ENCODE measurements at places on chromosomes 3 and 15.

DNA sequence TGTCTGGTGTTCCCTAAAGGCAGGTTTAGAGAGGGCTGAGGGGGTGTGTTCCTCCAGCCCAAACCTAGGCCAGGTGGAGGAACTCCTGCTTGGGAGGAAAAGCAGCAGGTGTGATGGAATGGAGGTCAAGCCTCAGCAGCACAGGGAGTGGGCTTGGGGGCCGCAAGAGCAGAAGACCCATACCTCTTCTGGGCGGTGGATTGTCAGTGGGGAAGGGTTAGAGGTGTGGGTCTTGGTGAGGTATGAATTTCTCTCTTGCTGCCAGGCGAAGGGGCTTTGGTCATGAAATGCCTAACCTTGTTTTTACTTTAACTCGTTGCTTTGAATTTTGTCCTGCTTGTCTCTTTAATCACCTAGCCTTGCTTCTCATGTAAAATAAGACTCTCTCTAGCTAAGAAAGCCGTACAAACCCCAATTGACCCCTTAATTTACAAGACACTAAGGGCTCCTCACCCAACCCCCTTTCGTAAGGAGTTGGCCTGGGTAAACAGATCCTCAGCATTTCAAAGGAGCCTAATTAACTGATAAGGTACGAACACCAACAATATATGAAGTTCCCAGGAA is 38.9 kb downstream of the DHX30 start:
- DNase-seq = no peak

DNA sequence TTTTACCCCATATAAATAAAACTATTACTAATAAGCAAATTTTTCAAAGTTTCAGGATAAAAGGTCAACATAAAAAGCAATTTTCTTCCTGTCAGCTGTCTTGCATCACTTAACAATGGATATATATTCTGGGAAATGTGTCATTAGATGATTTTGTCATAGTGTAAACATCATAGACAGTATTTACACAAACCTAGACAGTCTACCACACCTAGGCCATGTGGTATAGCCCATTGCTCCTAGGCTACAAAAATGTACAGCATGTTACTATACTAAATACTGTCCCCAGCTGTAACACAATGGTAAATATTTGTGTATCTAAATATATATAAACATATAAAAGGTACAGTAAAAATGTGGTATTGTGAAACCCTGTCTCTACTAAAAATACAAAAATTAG is 156.7 kb downstream of the ANO10 start:
- DNase-seq = peak; percentile 15

- DNase-seq = no peak
Observed at GRCh38 chr3:107384907-107385306, 7.7 kb downstream of the CCDC54 start.

GRCh38 chr15:35481064-35481463 is 64.9 kb downstream of the DPH6 start:
- DNase-seq = no peak

- DNase-seq = no peak
Observed at GRCh38 chr3:185998136-185998535, 60.3 kb upstream of the TRA2B start.
